Naive thymus-derived CD4-positive, alpha-beta T cell (primary cell): ENCODE measurements at places on chromosomes 3 and 15. TPM values are rescaled to one million over a fixed set of nuclear protein-coding genes. Genes with fewer than 3 reads are reported as not detected.

Gene CPLX3
- not detected for polyA plus RNA-seq

DNA sequence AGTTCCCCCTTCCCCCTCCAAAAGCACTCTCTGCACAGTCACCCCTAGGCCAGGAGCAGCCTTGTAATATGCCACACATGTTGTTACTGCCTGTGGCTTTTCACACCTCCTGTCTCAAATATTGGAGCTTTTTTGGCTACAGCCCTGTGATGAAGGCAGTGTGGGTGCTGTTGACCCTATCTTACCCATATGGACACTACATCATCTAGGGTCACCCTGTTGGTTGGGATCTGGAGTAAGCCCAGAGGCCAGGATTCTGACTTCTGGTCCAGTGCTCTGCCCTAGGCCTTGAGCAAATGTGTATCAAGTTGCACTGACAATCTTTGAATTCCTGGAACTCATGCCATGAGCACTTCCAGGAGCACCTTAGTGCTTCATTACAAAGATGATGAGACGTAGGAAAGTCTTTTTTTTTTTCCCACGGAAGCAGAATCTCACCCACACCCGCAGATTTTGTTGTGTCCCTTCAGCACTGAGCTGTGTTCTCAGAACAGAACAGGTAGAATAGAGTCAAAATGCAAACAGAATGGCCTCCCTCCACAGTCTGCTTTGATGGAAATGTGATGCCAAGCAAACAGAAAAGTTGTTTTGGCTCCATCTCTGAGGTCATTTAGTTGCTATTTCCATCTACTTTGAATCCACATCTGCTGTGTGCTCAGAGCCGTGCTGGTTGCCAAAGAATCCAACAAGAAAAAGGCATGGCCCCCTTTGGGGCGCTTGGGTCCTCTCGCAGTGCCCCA is 49.6 kb downstream of the SMAD3 start:
- DNase-seq: no peak

- DNase-seq: no peak
Measured at GRCh38 chr15:39961051-39961450, 27.1 kb downstream of the EIF2AK4 start.

GRCh38 chr15:52695154-52695553 is 16.0 kb upstream of the ATOSA start:
- DNase-seq: no peak

Gene TRAT1
- 205 TPM for polyA plus RNA-seq

Gene DAZL
- not detected for polyA plus RNA-seq

Gene CHDH
- polyA plus RNA-seq: not detected
